ENCODE measurements at places on chromosomes 3 and 15.

- DNase-seq, result no peak
Measured at GRCh38 chr15:32716915-32717425, 834 bp upstream of the GREM1 start.

DNA sequence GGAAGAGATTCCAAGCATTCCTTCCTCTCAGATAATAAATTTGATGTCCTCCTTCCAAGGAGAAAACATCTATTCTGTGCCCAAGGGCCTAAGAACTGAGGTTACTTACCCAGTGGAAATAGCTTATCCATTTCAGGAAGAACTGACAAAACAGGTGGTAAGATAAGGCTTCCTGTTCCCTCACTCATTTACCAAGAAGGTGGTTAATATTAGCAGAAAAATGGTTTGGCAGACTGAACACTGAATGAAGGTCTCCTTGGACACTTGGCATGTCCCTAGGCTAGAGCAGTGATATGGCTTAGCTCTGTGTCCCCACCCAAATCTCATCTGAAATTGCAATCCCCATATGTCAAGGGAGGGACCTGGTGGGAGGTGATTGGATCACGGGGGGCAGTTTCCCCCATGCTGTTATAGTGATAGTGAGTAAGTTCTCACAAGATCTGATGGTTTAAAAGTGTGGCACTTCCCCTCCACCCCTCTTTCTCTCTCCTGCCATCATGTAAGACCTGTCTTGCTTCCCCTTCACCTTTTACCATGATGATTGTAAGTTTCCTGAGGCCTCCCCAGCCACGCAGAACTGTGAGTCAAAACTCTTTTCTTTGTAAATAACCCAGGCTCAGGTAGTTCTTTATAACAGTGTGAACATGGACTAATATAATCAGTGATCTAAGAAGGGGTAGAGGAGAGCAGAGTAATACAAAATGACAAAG is 127.4 kb downstream of the ST8SIA2 start:
- DNase-seq, result no peak

GRCh38 chr3:156323466-156323865 is 203.1 kb downstream of the KCNAB1 start:
- DNase-seq, result no peak

- no peak for DNase-seq
Measured at GRCh38 chr15:50911001-50911400, 2.5 kb downstream of the AP4E1 start.

All from T-helper 1 cell (primary cell).